ENCODE measurements at places on chromosomes 16 and 17.

DNA sequence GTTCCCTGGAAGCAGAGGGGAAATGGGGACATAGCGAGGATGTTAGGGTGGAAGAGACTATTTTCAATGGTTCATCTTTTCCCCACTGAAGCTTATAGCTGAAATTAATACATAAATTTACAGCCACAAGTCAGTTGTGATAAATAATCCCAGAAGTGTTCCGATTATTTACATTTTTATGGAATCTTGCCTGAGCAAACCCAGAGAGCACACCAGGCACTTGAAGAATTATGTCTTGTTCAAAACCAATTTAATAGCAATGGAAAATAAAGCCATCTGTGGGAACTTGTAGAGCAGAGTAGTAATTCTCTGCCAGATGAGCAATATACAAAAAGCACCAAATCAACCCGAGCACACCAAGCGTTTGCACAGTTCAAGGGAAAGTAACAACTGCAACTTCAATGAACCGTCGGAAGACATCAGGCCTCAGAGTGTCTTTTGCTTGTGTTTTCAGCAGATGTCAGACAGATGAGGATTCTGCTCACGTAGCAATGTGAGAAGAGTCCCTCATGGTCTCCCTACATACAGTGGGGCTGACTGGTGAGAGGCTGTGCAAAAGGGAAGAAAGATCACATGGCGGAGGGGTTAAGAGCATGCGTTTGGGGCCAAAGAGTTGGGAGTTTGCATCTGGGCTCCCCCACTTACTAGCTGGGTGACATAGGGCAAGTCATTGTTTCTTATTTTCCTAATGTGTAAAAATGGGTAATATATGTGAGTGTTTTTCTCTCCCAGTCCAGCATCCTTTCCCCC is 148.7 kb upstream of the HS3ST2 start:
- no peak for DNase-seq

GRCh38 chr17:74186498-74186897 is 17.0 kb upstream of the RPL38 start:
- no peak for DNase-seq

DNA sequence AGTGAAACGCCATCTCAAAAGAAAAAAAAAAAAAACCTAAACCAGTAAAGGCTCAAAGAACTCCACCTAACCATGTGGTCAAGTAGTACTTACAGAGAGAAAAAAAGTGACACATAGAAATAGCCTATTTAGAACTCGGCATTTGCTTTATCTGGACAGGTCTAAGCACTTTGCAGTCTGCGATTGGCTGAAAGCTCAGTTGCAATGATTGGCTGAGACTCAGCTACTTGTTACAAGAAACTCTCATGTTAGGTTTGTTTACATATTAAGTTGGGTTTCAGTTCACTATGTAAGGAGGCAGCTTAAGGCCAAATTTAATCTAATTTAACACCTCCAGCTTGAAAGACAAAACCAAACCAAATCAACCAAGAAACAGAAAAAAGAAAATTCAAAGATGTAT is 19.1 kb downstream of the ABCC3 start:
- DNase-seq: no peak

DNA sequence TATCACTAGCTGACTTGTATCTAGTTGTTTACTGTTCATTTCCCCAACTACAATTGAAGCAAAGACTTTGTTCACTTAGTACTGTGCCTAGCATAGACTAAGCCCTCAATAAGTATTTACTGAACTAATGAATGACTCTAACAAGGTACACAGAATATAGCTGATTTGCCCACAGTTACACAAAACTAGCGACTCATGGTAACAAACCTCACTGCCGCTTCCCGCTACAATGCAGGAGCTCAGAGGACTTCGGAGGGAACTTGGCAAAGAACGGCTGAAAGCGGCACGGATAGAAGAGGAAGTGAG is 524 bp downstream of the EFTUD2 start:
- DNase-seq: no peak

DNA sequence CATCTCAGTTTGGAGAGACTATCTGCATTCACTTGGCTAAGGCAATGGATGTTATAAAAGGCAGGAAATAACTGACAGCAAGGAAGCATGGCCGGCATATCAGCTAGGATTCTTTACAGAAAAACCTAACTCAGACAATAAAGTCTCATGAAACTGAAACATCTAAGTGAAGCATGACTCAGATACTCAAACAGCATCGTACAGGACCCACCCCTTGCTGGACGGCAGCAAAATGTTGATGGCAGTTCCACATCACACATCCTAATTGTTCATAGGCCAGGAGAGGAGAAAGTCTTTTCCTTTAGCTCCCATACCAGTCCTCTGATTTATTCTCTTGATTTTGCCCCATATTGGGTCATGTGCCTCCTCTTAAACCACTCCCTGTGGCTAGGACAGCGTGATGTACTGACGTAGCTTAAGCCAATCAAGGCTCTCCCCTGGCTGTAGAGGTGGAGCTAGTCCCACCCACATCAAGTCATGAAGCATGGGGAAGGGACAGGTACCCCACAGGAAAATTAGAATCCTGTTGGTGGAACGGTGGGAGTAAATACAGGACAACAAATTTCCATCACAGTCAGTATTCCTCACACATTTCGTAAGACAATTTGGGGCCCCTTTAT is 178.9 kb downstream of the IRX3 start:
- no peak for DNase-seq

DNA sequence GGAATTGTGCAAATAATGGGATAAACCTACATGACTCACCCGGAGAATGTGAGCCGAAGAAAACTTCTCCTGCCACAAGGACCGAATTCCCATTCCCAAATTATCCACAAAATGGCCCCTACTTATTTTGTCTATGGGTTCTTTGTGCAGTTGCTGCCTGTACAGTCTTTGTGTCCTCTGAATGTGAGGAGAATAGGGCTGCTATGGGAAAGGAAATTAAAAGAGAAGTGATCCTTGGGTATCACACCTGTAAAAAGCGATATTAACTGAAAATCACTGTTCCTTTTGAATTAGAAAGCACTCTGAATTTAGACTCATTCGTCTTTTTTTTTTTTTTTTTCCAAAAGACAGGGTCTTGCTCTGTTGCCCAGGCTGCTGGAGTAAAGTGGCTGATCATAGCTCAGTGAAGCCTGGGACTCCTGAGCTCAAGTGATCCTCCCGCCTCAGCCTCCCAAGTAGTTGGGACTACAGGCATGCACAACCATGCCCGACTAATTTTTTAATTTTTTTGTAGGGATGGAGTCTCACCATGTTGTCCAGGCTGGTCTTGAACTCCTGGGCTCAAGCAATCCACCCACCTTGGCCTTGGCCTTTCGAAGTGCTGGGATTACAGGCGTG is 45.4 kb downstream of the CHD9 start:
- no peak for DNase-seq

GRCh38 chr17:15883617-15884111 is 61.3 kb upstream of the ADORA2B start:
- no peak for DNase-seq

DNA sequence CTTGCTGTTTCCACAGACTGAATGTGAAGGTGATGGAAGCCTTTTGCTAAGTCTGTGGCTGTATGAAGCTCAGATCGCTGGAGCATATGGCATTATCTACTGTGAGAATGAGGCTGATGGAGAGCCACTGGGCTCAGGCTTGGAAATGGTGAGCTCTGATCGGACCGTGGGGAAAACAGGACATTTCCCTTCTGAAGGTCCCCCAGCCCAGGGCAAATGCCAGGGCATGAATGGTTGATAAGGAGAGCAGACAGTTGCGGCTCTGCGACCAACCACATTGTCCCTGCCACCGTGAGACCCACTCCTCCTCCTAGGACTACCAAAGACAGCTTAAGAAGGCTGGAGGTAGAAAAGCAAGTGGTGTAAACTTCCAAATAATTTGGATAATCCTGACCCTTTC is 4.7 kb upstream of the CUEDC1 start:
- no peak for DNase-seq

- DNase-seq: peak; percentile 0
Observed at GRCh38 chr17:72822358-72823023, 270.0 kb downstream of the SLC39A11 start.

DNA sequence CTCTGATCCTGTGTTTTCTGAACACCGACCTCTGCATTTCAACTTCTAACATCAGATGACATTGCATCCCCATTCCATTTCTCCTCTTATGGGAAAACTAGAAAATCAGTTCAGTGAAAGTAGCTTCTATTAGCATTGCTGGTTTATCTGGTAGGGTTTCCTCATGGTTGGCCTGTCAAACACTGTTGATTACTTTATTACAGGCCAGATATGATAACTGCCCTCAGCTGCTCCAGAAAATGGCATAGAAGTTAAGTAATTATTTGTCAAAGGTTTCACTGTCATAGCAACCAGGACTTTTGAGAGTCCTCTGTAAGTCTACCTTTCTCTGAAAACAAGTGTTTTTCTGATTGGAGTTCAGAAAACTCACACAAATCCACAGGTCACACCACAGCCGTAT is 3.0 kb downstream of the GFOD2 start:
- DNase-seq: no peak

DNA sequence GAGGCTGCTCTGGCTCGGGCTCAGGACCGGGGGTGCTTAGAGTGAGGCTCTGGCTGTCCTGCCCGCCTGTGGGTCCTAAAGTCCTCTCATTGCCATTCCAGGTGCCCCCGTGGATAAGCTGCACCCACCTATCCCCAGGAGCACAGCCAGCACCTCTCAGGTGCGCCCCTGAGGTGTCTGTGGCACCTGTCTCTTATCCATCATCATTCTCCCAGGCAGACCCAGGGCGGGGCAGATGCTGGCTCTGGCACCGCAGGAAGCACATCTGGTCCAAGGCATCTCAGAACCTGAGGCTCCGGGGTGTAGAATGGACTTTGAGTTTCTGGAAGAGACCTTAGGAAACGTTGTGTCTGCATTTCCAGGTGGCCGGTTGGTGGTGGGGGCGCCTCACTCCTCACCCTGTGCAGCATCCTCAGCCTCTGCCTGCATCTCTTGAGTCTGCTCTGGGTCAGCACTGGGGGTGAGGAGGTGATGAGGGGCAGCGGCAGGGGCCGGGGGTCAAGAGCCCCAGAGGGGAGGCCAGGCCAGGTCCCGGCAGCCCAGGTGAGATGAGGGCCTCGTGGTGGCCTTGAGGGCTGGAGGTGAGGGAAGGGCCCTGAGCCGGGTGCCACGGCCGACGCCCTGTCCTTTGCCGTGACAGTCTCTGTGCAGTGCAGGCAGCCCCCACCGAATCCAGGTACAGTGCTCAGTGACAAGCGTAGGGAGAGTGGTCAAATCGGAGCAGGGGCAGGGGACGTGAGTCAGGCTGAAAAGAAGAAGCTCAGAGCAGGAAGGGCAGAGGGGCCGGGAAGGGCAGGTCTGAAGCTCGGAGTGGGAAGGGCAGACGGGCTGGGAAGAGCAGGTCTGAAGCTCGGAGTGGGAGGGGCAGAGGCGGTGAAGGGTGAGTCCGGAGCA is 173.5 kb downstream of the NPIPB11 start:
- no peak for DNase-seq

- no peak for DNase-seq
Observed at GRCh38 chr17:13200671-13201070, 182.8 kb upstream of the ELAC2 start.

DNA sequence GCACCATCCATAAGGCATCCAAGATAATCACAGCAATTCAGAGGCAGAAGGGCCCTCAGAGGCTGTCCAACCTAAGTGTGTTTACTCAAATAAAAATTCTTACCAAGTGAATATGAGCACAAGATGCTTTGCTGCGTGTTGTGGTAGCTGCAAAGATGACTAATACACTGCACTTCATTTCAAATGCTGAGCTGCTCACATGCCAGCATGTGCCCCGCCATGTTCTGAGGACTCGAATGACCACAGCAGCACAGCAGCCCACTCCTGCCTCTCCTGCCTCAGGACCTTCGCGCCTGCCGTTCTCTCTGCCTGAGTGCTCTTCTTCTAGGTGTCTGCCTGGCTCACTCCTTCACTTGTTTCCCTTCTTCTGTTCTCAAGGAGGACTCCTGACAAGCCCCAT is 19.0 kb downstream of the PIK3R5 start:
- no peak for DNase-seq

- DNase-seq: no peak
Observed at GRCh38 chr17:59846394-59847165, 46.2 kb downstream of the TUBD1 start.

DNA sequence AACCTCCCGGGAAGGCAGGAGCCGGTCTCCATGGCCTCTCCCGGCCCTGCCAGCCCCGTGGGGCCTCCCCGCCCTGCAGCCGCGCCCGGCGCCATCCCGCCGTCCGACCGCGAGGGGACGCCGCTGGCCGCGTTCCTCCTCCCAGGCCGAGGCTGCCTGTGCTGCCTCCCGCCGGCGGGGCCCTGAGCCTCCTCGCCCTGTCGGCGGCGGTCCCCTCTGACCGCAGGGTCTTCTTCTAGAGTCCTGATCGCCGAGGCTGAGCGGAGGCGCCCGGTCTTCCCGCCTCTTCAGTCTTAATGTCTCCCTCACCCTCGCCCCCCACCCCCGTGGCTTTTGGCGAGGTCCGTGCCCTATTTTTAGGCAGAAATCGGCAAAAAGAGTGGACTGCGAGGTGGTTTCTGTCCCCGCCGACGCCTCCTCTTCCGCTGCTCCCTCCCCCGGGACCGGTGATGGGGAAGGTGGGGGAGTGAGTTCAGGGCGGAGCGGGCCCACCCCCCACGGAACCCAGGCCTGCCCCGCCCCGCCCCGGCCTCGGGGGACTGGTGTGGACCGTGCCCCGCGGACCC is 794 bp upstream of the CPNE7 start:
- DNase-seq: peak; percentile 81

GRCh38 chr16:23145608-23146007 is 3.6 kb downstream of the USP31 start:
- no peak for DNase-seq

DNA sequence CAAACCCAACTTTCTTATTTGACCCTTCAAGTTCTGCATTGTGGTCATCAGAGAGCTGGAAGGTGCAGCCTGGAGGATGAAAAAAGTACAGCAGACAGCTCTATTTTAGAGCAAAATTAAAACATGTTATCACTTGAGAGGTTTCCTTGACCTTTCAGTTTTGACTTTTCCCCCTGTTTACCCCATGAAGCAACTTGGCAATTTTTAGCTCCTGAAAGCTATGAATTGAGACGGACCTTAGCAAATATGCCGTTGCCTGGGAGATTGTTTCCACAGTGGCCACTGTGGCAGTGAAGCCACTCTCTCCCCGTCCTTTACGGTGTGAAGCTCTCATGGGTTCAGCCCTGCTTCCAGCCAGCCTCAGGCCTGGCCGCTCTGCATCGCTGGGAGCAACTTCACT is 398.6 kb downstream of the CPPED1 start:
- no peak for DNase-seq

GRCh38 chr17:82458885-82459424 is 414 bp downstream of the NARF start:
- no peak for DNase-seq

- no peak for DNase-seq
Observed at GRCh38 chr17:1779571-1780131, 17.8 kb downstream of the SERPINF1 start.

- DNase-seq: peak; percentile 52
Observed at GRCh38 chr17:82216301-82217119, 3.9 kb upstream of the CCDC57 start.

GRCh38 chr16:61900482-61900881 is 135.8 kb downstream of the CDH8 start:
- no peak for DNase-seq

GRCh38 chr16:4733747-4734062 is 366 bp downstream of the ANKS3 start:
- DNase-seq: no peak

Data from activated naive CD8-positive, alpha-beta T cell treated with anti-CD3 and anti-CD28 coated beads for 36 hours (primary cell).